ENCODE measurements at places on chromosomes 7 and 10. TPM values are rescaled to one million over a fixed set of nuclear protein-coding genes. Genes with fewer than 3 reads are reported as not detected.

OPN1SW gene
- not detected for total RNA-seq

GRCh38 chr10:30435073-30435422 is 1.1 kb downstream of the MAP3K8 start:
- no peak for DNase-seq

DNA sequence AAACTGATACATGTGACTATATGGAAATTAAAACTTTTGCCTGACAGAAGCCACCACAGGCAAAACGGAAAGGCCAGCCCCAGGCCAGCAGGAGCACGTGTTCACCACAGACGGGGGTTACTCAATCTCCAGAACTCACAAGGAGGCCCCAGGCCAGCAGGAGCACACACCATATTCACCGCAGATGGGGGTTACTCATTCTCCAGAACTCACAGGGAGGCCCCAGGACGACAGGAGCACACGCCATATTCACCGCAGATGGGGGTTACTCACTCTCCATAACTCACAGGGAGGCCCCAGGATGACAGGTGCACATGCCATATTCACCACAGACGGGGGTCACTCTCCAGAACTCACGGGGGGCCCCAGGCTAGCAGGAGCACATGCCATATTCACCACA is 61.5 kb downstream of the NKX6-2 start:
- no peak for DNase-seq

GRCh38 chr7:18179093-18179492 is 151.4 kb upstream of the PRPS1L1 start:
- no peak for DNase-seq

GRCh38 chr10:20885678-20886077 is 11.4 kb downstream of the NEBL start:
- no peak for DNase-seq

TUBAL3 gene
- total RNA-seq = not detected

Data from SK-MEL-5 (cell line).